ENCODE measurements at places on chromosomes 4 and X.

DNA sequence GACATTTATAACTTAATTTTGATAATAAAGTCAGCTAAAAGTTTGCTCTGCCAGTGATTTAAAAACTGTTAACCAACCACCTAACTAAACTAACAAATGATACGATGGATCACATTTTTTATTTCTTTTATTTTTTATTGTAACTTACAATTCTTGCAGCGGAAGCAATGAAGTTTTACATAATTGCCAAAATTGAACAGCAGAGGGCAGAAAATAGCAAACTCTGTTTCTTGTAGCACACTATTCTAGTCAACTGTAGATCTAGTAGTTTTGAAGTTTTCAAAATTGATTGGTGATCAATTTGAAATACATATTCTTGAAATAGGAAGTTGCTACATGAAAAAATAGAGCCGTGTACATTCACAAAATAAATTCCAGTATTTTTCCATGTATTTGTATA, 2.8 kb upstream of the GRIA2 start:
- DNase-seq = peak; percentile 11

- DNase-seq = no peak
Measured at GRCh38 chrX:51813886-51814460, 70.7 kb downstream of the GSPT2 start.

DNA sequence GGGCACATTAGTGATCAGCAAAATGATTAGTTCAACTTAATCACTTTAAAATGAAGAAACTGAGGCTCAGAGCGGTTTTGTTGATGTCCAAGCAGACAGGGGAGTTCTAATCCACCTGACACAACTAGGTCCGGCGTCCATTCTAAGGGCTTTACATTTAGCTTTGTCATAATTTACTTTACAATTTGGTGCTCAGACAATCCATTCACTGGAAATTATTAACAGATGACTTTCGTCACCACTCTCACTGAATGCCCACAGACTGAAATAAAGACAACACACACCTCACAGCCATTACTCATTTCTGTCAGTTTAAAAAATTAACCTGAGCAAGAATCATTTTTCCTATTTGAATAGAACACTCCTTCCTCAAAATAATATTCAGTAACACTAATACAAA, 10.8 kb downstream of the NR3C2 start:
- DNase-seq = no peak

GRCh38 chr4:7561557-7561956, 126.8 kb upstream of the PSAPL1 start:
- DNase-seq = no peak

- DNase-seq = no peak
Measured at GRCh38 chr4:116374815-116375214, 710.6 kb downstream of the TRAM1L1 start.

GRCh38 chrX:153342762-153343558, 9.0 kb downstream of the ZNF275 start:
- DNase-seq = no peak

GRCh38 chr4:32037399-32037798, 1317.2 kb downstream of the PCDH7 start:
- no peak for DNase-seq

GRCh38 chr4:76007089-76007862, at the start of gene CXCL9:
Gene CXCL9, minus strand, starts transcription at chr4:76007509. Its CDS starts 60 bp downstream, at chr4:76007449.
- no peak for DNase-seq

GRCh38 chr4:177064729-177065394, 244.8 kb upstream of the NEIL3 start:
- no peak for DNase-seq

GRCh38 chrX:68762766-68763165, 66.1 kb upstream of the EFNB1 start:
- no peak for DNase-seq

DNA sequence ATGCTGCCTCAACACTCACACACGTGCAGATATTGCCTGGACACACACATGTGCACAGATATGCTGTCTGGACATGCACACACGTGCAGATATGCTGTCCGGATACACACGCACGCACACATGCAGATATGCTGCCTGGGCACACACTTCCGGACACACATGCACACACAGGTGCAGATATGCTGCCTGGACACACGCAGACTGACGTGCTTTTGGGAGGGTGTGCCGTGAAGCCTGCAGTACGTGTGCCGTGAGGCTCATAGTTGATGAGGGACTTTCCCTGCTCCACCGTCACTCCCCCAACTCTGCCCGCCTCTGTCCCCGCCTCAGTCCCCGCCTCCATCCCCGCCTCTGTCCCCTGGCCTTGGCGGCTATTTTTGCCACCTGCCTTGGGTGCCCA, 14.7 kb downstream of the FGFRL1 start:
- DNase-seq = no peak

DNA sequence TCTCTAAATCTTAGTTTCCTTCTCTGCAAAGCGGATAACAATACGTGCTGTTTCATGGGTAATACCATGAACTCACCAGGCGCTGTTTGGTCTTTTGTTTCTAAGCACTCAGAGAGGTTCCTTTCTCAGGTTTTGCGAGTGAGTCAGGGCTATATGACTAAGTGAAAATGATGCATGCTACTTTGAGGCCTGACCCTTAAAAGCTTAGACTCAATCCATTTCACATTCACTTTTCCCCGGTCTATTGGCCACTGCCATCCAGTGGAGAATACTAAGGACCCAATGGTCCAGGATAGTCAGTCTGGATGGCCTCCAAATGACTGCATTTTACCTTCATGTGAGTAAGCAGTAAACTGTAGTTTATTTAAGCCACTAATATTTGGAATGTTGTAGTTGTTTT, 400.8 kb upstream of the SLIT2 start:
- DNase-seq = peak; percentile 77

DNA sequence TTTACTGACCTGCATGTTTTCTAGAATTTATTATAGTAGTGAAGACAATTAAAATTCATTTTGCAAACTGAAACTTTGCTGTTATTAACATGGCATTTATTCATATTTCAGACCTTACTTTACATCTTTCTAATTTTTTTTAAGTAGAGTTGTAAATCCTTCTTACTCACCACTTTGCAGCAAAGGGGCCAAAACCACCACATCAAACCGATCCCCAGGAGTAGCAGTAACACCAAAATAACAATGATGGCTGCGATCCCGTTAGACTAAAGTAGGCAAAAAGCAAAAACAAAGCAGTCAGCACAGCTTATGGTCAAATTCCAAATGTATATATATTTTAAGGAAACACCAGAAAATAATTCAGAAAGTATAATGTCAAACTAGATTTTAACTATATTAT, 64.7 kb downstream of the ANTXR2 start:
- DNase-seq = no peak

- DNase-seq = no peak
Measured at GRCh38 chrX:56763556-56764152, 34.6 kb downstream of the NBDY start.

GRCh38 chr4:17280261-17281018, 231.4 kb downstream of the QDPR start:
- DNase-seq = no peak
